Hindlimb muscle (tissue), 1 donor: ENCODE measurements at places on chromosomes 5 and 9. TPM values are rescaled to one million over a fixed set of nuclear protein-coding genes. Genes with fewer than 3 reads are reported as not detected.

GRCh38 chr5:4907571-4907970 is 232.6 kb upstream of the ADAMTS16 start:
- no peak for DNase-seq

GRCh38 chr9:35254237-35254636 is 92.4 kb downstream of the UNC13B start:
- DNase-seq, result no peak

- DNase-seq, result no peak
These were observed 250.2 kb upstream of the PTGER4 start for GRCh38 chr5:40429258-40430100.

- no peak for DNase-seq
These were observed 49.3 kb downstream of the SPRY4 start for GRCh38 chr5:142275496-142275895.

GRCh38 chr5:322281-322941 is 897 bp downstream of the AHRR start:
- DNase-seq, result no peak

DNA sequence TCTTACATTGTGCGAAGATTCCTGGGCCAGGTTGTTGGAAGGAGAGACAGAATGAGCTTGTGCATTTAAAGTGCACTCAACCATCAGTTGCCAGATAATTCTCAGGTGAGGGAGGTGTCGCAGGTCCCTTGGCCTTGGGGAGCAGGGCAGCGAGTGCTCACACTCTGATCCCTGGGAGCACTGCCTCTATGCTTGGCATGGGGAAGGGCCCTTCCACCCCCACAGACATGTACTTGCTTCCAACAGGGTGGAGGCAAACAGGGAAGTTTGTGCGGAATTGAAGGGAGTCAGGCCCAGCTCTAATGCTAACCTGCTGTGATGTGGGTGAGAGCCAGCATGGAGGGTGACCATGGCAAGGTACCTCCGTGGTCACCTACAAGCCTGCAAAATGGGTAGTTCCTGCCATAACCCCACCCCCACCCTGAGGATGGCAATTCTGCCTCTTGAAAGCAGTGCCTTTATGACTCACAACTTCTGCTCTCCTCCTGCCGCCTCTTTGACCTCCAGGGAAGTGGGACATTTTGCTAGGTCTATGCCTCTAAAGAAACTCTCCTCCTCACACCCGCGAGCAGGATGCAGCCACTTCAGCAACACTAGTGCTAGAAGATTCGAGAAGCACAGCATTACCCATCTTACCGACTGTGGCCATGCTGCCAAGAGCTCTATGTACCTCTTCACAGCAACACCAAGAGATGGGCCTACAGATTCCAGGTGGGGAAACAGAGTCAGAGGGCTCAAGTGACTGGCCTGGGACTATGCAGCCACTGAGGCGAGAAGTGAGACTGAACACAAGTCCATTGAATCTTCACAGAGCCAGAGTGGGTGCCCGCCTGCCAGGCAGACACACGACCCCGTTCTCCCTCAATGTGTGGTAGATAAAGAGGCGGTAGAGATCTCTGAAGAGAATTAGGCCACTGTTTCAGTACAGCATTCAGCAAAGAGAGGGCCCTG is 22.1 kb upstream of the SLC25A51 start:
- no peak for DNase-seq

GRCh38 chr9:93699650-93700049 is 123.3 kb downstream of the PHF2 start:
- DNase-seq, result no peak

DNA sequence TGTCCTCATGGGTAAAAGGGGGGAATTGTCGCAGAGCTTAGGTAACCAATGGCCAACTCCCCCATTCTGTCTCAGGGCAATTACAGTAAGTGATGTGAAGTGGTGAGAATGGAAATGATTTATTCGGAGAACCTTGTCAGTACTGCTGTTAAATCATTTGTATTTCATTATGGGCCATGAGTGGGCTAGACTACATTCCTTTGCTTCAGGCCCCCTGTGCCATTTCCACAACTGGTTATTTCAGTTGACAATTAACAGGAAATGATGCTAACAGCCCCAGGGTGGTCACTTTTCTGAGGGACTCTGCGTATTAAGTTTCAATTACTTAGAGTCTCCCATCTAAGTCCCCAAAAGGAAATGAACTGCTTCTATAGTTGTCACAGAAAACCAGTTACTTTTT is 653.7 kb downstream of the CCDC171 start:
- no peak for DNase-seq

DNA sequence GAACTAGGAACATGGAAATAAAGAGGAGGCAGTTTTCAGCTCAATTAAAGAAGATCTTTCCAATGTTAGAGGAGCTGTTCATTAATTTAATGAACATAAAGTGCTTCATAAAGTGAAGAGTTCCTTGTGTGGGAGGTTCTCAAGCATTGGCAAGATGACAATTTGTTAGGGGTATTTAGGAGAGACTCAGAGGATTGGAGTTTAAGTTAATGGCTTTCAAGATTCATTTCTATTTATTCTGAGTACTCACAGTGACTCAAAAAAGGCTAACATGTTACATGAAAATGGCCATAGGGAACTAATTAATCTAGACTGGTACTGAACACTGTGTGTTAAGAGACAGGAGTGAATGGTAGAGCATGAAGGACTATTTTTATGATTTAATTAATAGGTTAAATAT is 55.4 kb upstream of the CDH12 start:
- DNase-seq, result no peak

DNA sequence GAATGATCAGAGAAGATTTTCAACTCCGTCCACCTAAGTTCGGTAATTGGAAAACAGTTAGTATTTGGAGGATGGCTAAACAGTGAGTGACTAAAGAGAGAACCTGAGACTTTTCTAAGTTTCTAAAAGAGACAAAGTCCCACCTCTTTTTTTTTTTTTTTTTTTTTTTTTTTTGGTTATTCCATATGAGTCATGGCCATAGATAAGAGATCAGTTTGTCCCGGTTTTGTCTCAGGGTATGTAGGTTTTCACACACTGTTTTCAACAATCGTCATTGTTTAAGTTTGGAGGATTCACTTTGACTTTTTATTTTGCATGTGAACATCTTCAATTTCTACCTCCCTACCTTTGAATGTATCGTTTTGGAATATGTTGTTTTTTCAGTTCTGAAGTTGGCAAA is 85.9 kb downstream of the NTRK2 start:
- no peak for DNase-seq

The FAM200C gene
- 12.2 TPM for polyA plus RNA-seq

The TTC1 gene
- 46.1 TPM for polyA plus RNA-seq

The OTULINL gene
- 3.4 TPM for polyA plus RNA-seq

The FUT7 gene
- polyA plus RNA-seq, result 0.10 TPM

The CD74 gene
- polyA plus RNA-seq, result 195 TPM

The TNFSF8 gene
- 0.65 TPM for polyA plus RNA-seq
